ENCODE measurements at places on chromosomes 11 and 22. TPM values are rescaled to one million over a fixed set of nuclear protein-coding genes. Genes with fewer than 3 reads are reported as not detected.

TRPC6 gene
- 0.30 TPM for polyA plus RNA-seq

SCGB2A2 gene
- not detected for polyA plus RNA-seq

APOBEC3H gene
- not detected for polyA plus RNA-seq

TIMM10B gene
- 21.8 TPM for polyA plus RNA-seq

TMEM132A gene
- 215 TPM for polyA plus RNA-seq

KRTAP5-9 gene
- polyA plus RNA-seq, result not detected

RFPL2 gene
- 9.7 TPM for polyA plus RNA-seq

NRIP3 gene
- 13.4 TPM for polyA plus RNA-seq

ANGPTL5 gene
- polyA plus RNA-seq, result not detected

FXYD6 gene
- polyA plus RNA-seq, result 218 TPM

ASCL2 gene
- polyA plus RNA-seq, result not detected

CRYBB1 gene
- polyA plus RNA-seq, result not detected

OR52I1 gene
- polyA plus RNA-seq, result not detected

BEST1 gene
- polyA plus RNA-seq, result 7.7 TPM

PIH1D2 gene
- 12.2 TPM for polyA plus RNA-seq

RHOD gene
- 0.28 TPM for polyA plus RNA-seq

MRGPRX4 gene
- not detected for polyA plus RNA-seq

LRRC56 gene
- polyA plus RNA-seq, result 0.76 TPM

APOA4 gene
- not detected for polyA plus RNA-seq

HBG2 gene
- 1.2 TPM for polyA plus RNA-seq

PTGDR2 gene
- polyA plus RNA-seq, result 0.51 TPM

DEFB131B gene
- polyA plus RNA-seq, result not detected

GLYATL1 gene
- polyA plus RNA-seq, result 0.84 TPM

PIWIL4 gene
- polyA plus RNA-seq, result 1.3 TPM

FREY1 gene
- polyA plus RNA-seq, result not detected

DEUP1 gene
- 0.46 TPM for polyA plus RNA-seq

TMEM86A gene
- polyA plus RNA-seq, result 3.3 TPM

ARHGAP1 gene
- 9.3 TPM for polyA plus RNA-seq

CLTCL1 gene
- polyA plus RNA-seq, result 14.1 TPM

PLAAT5 gene
- polyA plus RNA-seq, result not detected

GUCY1A2 gene
- polyA plus RNA-seq, result 5.1 TPM

KCNJ5 gene
- 1.1 TPM for polyA plus RNA-seq

MMP27 gene
- not detected for polyA plus RNA-seq

TBX10 gene
- polyA plus RNA-seq, result not detected

FGF19 gene
- polyA plus RNA-seq, result 6.2 TPM

GAL3ST3 gene
- polyA plus RNA-seq, result 16.7 TPM

GAB4 gene
- polyA plus RNA-seq, result not detected
